G401 (cell line): ENCODE measurements at places on chromosomes 5 and 9.

DNA sequence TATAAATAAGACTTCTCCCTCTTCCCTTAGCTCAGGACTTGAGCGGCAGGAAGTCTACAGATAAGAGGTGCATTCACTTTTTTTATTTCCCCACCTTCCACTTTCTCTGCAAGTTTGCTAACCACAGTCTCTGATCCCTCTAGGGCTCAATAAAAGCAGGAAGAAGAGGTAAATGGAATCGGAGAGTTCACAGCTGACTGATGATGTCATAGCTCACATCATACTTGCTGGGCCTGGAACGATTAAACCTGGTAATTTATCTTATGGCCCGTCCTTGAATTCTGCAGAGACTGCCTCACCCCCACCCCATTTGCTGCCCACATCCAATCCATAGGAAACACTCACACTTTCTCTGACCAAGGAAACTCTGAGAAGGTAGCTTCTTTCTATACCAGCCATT, 62.9 kb downstream of the DRD1 start:
- no peak for DNase-seq

GRCh38 chr9:101176384-101176783, 147.9 kb downstream of the PLPPR1 start:
- DNase-seq: no peak

DNA sequence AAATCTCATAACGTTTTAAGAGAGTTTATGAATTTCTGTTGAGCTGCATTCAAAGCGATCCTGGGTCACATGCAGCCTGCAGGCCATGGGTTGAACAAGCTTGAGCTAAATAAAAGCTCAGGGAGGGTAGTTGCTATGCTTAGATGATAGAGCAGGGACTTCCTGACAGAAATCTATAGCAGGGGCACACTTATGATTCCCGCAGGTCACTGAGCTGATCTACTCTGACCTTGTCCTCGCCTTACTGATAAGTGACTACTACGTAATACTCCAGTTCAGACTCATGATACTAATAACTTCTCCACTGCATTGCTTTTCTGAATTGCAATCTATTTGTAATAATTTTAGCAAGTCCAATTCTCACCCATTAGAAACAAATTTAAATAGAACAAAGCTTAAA, 90.9 kb downstream of the NFIB start:
- no peak for DNase-seq

- no peak for DNase-seq
Observed at GRCh38 chr5:127369796-127370195, 79.2 kb downstream of the MEGF10 start.

GRCh38 chr9:127897193-127897692, 2.2 kb downstream of the ST6GALNAC6 start:
- peak; percentile 93 for DNase-seq

- no peak for DNase-seq
Observed at GRCh38 chr5:82277613-82277986, 554 bp downstream of the RPS23 start.

DNA sequence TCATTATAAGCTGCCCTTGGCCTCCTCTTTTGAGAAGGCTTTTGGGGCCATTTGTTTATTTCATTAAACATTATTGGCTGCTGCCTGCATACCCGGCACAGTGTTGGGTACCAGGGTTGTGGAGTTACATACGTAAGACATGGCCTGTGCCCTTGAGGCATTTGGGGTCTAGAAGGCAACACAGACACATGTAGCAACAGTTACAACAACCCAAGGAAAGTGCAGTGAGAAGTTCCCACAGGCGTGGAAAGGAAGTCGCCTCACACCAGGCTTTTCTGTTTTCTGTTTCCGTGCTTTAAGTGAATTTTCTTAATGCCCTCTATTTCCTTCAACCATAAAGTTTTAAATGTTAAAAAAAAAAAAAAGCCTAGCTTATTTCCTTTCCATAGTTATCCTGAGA, 47.4 kb downstream of the GALNT10 start:
- DNase-seq: no peak

DNA sequence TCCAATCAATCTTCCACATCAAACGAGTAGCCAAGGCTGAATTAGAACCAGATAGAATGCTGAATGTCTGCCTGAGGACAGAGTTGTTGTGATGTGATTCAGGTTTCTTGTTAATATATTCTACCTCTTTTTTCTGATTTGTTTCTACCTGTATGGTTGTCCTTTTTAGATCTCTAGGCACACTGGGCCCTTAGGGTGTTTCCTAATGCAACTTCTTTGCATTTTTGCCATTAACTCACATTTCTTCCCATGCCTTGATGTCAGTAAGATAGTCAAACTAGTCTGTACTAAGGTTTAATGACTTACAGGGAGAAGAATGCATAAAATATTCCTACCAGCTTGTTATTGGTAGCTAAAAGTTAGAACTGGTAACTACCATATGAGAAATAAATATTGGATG, 413.6 kb downstream of the CCDC171 start:
- DNase-seq: no peak

DNA sequence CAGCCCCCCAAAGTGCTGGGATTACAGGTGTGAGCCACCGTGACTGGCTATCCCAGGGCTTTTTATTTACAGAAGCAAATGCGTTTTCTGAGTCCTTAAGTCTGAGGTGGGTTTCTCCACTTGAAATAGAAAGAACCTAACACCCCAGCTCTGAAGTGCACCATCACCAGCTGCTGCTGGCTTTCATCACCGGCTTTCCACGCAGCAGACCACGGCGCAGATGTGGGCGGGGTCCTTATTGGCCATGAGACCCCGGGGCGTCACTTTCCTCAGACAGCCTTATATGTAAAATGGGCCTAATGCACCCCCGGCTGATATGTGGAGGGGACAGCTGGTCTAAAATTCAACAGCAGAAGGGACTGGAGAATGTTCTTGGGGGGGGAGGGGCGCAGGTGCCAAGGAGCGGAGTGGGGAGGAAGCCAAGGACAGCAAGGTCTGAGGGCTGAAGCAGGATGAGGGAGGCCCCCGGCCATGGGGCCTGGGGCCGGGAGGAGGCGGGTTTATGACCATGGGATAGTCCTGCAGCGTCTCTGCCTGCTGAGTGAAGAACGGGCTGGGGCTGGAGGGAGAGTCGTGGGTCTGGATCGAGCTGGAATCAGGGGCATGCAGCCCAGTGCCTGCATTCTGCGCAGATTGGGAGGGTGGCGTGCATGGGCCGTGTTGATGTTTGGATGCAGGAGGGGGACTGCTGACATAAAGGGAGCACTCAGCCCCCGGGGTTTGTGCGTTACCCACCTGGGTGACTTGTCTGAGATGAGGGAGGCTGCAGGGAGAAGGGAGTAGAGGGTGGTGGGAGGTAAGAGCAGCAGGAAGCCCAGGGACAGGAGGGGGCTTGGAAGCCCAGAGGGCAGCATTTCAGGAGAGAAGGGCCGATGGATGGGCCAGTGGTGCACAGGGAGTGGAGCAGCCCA, 30.2 kb downstream of the RASGEF1C start:
- peak; percentile 87 for DNase-seq
